ENCODE measurements at places on chromosomes 2 and 18. TPM values are rescaled to one million over a fixed set of nuclear protein-coding genes. Genes with fewer than 3 reads are reported as not detected.

The BOLL gene
- not detected for total RNA-seq

The PKDCC gene
- 0.81 TPM for total RNA-seq

The TMEM200C gene
- total RNA-seq, result not detected

The HMSD gene
- total RNA-seq, result not detected

The CASP10 gene
- 59.7 TPM for total RNA-seq
